Mucosa of gallbladder (tissue), 1 donor: ENCODE measurements at places on chromosomes 4 and X. TPM values are rescaled to one million over a fixed set of nuclear protein-coding genes. Genes with fewer than 3 reads are reported as not detected.

The SMIM43 gene
- not detected for total RNA-seq

DNA sequence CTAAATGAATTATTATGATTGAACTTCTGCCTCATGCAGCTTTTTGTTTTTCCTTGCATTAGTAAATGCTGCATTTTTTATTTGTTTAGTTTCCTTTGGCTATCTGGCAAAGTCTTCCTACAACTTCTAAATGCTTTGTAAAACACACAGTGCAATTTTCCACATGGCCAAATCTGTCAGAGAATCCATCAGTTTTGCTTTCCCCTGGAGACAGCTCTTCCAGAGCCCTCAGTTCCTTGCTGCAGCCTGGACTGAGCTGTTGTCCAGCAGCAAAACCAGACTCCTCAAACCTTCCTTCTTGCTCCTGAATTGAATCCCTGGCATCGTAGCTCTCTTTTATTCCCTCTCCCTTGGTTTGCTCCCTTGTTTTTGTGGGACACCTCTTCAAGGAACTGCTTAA, 42.6 kb downstream of the MED28 start:
- DNase-seq: no peak

- peak; percentile 42 for DNase-seq
Measured at GRCh38 chr4:82223715-82224114, 150.1 kb downstream of the HNRNPD start.

- no peak for DNase-seq
Measured at GRCh38 chrX:23786268-23786815, 3.4 kb downstream of the SAT1 start.
